ENCODE measurements at places on chromosomes 16 and 17.
A peak's percentile ranks its signal among the peaks of the same experiment; 100 is the strongest.

- DNase-seq = peak; percentile 97
Measured at GRCh38 chr17:80414803-80415625, at the start of gene ENDOV. TSS of gene ENDOV (plus strand) at chr17:80415167. CDS start at chr17:80415195, 28 bp downstream.

- DNase-seq = no peak
Measured at GRCh38 chr17:82909322-82909904, 69.6 kb upstream of the ZNF750 start.

DNA sequence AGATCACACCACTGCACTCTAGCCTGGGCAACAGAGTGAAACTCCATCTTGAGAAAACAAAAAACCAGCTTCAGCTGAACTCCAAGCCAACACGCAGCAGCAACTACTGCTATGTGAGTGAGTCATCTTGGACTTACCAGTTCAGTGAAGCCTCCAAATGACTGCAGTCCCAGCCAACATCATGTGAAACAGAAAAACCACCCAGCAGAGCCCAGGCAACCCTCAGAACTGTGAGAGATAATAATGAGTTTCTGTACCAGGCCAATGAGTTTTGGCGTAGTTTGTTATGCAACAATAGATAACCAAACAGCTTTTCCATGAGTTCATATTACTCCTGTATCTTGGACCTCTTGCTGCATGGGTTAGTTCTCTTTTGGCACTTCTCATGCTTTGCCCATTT is 23.3 kb downstream of the PHF12 start:
- DNase-seq = peak; percentile 66

DNA sequence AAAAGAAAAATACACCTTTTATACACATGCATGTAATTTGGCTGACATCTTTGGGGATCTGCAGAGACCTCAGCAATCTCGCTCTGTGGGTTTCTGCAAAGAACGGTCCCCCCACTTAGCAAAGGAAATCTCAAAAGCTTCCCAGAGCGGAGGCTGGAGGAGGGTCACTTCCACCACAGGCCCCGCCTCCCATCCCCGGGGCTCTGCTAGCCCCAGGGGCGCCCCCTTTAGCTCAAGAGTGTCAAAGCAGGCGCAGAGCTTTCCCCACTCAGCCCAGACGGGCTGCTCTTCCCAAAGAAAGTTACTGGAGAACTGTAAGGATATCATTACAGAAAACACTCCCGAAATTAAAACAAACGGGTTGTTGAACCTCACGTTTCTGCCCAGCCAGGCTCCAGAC is 11.4 kb downstream of the SLC13A5 start:
- peak; percentile 70 for DNase-seq

GRCh38 chr17:79574108-79574507 is 36.7 kb downstream of the RBFOX3 start:
- no peak for DNase-seq

- peak; percentile 71 for DNase-seq
Measured at GRCh38 chr17:82884970-82885353, 45.1 kb upstream of the ZNF750 start.

DNA sequence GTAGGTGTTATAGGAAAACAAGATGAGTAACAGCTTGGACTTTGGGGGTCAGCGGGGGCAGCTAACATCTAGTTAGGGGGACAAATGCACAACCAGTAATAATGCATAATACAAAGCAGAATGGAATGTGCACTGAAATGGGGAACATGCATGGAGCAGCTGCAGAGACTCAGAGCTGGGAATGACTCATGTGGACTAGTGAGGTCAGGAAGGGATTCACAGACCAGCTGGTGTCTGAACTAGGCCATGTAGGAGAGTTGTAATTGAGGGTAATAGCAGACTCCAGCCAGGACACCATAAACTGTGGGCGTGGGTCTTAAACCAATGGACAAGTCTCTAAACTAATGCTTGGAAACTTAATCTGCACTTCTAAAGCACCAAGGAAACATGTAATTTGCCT is 176.8 kb upstream of the ASIC2 start:
- no peak for DNase-seq

DNA sequence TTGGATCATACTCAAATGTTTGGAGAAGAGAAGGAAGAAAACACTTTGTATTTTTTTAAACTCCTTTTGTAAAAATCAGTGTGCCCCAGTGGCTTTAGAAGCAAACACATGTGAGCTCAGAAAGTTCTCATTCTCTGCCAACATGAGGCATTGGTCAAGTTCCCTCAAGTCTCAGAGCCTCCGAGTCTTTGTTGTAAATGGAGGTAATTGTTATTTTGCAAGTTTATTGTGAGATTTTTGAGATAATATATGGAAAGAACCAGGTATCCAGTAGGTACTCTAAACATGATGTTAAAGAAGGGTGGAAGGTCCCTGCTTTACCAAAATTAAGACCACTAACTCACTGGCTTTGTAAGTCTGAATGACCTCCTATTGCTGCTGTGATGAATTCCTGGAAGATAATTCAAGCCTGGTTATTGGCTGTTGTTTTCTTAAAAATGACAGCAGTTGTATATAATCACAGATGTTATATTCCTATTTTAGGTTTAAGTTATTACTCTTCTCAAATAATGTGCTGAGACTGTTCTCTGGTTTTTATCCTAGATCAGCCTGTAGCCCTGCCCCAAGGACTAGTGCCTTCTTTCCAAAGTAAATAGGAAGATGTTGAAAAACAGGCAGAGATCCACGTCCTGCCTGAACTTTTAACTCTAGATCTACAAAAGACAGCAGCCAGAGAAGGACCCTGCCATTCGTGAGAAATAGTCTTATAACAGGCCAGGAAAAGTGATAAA is 2.4 kb downstream of the HLF start:
- no peak for DNase-seq

DNA sequence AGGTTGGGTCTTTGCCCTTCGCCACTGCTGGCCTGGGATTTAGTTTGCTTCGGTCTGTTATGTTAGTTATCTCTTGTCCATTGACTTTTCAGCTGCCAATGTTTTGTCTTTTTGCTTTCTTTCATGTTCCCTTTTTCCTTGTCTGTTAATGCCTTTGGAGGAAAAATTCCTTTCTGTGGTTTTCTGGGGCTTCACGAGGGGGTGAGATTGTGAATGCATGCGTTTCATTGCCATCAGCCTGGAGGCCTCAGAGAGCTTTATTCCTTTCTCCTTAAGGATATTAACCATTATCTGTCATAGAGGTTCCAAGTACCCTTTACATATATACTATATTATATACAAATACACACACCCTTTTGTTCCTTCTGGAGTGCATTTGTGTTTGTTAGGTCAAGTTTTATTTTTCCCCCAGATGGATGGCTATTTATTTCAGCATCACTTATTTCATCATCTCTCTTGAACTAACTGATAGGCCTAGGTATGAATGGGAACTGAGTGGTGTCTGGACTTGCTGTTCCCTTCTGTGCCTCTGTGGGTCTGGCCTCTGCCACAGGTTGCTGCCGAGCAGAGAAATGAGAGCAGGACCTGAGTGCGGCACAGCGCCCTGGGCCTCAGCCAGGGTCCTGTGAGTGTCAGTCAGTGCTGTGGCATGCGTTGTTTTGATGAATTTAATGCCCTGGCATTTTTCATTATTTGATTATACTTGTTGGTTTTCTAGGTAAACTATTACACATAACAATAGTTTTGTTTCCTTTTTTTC is 193.4 kb downstream of the LGALS9B start:
- no peak for DNase-seq

GRCh38 chr16:18800293-18800692 is 1.1 kb downstream of the ARL6IP1 start:
- DNase-seq = no peak

DNA sequence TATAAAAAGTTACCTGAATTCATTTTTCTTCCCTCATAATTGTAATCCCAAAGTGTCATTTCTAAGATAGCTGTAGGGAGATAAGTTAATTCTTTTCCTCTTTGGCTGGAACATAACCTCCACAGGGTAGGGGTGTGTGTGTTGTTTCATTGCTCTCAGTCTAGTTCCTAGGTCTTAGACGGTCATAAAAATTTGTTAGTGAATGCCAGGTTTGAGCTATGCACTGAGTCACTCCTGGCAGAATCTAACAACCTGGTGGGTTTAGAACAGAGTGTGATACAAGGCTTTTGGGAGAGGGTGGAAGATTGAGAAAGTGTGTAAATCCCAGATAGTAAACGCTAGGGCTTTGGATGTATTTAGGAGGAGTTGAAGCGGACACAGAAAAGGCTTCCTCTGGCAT is 894 bp upstream of the PHKG2 start:
- no peak for DNase-seq

- DNase-seq = no peak
Measured at GRCh38 chr17:43860927-43861622, 14.1 kb downstream of the CD300LG start.

DNA sequence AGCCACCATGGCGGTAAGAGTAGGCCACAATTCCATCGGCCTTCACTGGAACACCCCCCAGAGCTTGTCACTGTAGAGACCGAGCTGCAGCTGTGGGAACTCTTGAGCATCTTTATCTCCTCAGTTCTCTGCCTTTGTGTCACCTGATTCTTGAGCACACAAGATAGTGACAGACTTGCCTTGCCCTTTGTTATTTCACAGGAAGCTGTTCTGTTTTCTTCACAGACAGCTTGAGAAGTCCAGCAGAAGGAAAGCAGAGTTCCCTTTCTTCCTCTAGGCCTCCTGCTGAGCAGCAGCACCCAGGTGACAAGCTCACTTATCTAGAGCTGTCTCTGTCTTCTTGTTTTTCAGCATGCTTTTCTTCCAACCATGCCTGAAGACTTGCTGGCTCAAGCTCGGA is 38.4 kb upstream of the ENDOV start:
- no peak for DNase-seq
